ENCODE measurements at places on chromosomes 5 and 9.

DNA sequence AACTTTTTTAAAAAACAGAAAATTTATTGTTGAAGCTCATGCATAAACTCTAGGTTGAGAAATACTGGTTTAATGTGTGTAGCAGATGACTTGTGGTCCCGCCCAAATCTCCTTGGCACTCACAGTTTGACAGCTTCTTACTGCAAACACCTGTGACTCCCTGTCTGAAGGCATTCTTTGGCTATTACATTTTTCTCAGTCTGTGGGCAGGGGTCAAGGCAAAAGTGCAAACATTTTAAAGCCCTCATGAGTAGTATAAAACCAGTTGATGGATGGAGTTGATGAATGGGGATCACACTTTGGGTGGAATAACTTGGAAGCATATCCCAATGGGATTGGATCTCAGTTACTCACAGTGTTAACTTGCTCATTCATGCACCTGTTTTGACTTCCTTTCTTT, 1007.0 kb upstream of the NUDT12 start:
- DNase-seq: no peak

- no peak for DNase-seq
Measured at GRCh38 chr5:157479612-157480510, 19.8 kb downstream of the NIPAL4 start.

GRCh38 chr9:34983209-34983608, 6.3 kb upstream of the DNAJB5 start:
- DNase-seq: no peak

DNA sequence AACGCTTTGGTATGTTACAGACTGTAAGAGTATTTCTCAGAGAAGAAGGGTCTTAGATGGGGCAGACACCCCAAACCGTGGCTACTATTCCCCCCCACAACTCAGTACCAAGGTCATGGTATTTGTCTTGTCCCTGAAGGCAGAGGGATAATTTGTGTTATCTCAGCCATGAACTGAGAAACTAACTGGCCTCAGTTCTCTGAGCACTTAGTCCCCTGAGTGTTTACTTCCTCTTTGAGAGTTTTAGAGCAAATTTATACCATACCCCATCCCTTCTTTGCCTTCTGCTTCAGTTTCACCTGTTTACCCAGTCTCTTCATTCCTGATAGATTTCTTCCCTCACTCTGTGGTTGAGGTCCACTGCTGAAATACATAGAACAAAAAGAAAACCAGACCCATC, 183.9 kb downstream of the LRRC70 start:
- DNase-seq: no peak

GRCh38 chr9:95726756-95727155, 148.7 kb upstream of the ERCC6L2 start:
- peak; percentile 48 for DNase-seq

GRCh38 chr5:169273451-169273850, 27.5 kb downstream of the SLIT3 start:
- no peak for DNase-seq

GRCh38 chr9:87119328-87119881, 172.1 kb upstream of the GAS1 start:
- peak; percentile 93 for DNase-seq

GRCh38 chr5:112743631-112744030, 5.9 kb downstream of the APC start:
- DNase-seq: no peak

- peak; percentile 96 for DNase-seq
Measured at GRCh38 chr5:173327948-173328843, at the start of gene STC2. TSS of gene STC2 (minus strand) at chr5:173328414. CDS start at chr5:173328193, 221 bp downstream.

DNA sequence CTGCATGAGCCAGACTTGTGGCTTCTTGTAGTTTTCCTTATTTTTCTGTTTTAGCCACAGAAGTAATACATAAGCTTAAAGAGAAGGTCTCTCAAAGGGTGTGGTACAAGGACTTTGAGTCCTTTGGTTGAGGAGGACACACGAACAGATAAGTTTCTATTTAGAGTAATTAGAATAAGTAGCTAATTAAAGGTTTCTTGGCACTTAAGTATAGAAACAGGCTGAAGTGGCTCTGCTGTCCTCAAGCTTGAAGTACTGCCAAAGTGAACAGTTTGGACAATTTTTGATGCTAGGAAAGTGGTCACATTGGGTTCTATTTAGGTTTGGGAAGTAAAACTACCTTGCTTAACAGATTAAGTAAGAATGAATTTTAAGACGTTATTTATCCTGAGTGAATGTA, 278.3 kb upstream of the MPDZ start:
- DNase-seq: no peak

GRCh38 chr5:97095318-97095732, 47.1 kb downstream of the LIX1 start:
- DNase-seq: no peak

GRCh38 chr9:81268048-81268447, 421.3 kb downstream of the TLE1 start:
- peak; percentile 43 for DNase-seq

Measured in fibroblast of skin of right biceps (primary cell).